ENCODE measurements at places on chromosomes 16 and 17.
A peak's percentile ranks its signal among the peaks of the same experiment; 100 is the strongest.

DNA sequence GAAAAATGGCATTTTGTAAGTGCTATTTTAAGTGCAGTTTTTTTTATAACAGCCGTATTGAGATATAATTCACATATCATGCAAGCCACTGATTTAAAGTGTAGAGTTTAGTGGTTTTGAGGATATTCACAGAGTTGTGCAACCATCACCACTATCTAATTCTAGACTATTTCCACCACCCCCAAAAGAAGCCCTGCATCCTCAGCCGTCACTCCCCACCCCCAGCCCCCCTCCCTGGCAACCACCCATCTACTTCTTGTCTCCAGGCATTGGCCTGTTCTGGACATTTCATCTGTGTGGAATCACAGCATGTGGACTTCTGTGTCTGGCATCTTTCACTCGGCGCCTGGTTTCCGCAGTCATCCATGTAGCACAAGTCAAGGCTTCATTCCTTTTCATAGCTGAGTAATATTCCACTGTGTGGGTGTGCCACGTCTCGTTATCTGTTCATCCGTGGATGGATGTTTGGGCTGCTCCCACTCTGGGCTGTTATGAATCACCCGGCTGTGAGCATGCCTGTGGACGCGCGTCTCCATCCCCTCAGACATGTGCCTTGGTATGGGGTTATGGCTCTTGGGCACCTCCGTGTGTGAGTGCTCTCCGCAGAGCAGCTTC is 138.4 kb upstream of the CIBAR2 start:
- no peak for DNase-seq

DNA sequence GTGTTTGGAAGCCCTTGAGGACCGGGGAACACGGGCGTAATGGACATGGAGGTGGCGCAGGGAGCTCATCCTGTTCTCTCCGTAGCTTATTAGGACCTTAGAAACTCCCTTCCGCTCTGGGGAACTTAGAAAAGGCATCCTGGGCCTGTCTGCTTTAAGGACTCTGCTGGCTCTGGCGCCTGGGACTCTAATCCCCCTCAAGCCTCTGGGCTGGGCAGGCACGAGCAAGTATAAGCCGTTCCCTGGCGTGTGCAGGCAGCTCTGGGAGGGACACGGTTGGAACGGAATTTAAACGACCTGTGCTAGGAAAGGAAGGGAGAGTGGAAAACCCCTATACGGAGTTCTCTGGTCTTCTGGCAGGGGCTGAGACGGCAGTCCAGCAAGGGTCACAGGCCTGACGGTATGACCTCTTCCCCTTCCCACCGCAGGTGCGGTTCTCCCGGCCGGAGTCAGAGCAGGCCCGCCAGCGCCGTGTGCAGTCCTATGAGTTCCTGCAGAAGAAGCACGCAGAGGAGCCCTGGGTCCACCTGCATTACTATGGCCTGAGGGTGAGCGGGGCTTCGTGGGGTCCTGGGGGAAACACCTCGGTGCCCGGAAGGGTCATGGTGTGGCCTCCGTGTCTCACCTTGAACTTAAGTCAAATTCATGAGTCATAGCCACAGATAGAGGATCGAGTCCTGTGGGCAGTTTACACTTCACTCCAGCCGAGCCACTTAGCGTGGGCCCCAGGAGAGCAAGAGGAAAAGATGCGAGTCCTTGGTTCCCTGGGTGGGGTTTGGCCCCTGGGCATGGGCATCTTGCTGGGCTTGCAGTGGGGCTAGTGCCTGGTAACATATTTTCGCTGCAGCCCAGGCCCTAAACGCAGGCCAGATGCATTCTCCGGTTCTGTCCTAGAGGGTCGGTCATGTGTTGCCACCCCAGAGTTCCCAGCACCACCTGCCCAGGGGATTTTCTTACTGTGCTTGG is 17.7 kb downstream of the POLR3E start:
- no peak for DNase-seq

DNA sequence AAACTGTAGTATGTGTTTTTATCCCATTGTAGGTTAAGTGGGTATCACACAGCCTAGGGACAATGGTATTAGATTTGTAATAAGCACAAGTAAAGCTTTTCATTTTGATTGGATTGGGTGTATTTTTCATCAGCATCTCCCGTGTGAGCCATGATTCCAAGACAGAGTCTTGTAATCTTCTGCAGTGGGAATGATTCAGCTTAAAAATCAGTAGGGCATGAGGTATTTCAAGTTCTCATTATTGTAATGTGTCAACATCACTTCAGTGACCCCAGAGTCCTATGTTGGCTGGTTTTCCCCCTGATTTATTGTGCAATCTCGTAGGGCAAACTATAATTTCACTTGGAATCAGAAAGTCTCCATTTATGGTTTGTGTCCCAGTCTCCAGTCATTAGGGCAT is 833.2 kb upstream of the RBFOX1 start:
- no peak for DNase-seq

GRCh38 chr17:43810226-43810715 is 22.7 kb downstream of the MPP3 start:
- peak; percentile 18 for DNase-seq

DNA sequence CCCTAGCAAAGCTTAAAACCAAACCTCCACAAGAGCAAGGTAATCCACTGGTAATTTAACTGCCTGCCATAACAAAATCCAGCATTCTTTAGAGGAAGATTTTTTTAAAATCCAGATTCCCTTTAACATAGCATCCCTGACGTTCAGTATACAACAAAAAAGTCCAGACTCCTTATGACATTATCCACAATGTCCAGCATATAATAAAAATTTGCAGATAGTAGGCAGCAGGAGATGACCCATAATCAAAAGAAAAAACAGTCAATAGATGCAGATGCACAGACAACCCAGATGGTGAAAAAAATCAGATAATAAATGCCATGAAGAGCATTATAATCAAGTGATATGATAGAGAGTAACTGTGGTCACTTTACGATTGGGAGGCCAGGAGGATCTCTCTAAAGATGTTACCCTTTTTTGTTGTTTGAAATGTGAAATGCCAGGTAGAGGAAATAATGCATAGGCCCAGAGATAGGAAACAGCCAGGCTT is 33.2 kb downstream of the MRC2 start:
- no peak for DNase-seq
